ENCODE measurements at places on chromosomes 2 and 18.

- no peak for DNase-seq
Observed at GRCh38 chr2:173583196-173583595, 228.5 kb downstream of the CDCA7 start.

GRCh38 chr2:201572846-201573508, 70.3 kb downstream of the TMEM237 start:
- DNase-seq: no peak

GRCh38 chr2:101770726-101771125, 73.2 kb downstream of the MAP4K4 start:
- no peak for DNase-seq

DNA sequence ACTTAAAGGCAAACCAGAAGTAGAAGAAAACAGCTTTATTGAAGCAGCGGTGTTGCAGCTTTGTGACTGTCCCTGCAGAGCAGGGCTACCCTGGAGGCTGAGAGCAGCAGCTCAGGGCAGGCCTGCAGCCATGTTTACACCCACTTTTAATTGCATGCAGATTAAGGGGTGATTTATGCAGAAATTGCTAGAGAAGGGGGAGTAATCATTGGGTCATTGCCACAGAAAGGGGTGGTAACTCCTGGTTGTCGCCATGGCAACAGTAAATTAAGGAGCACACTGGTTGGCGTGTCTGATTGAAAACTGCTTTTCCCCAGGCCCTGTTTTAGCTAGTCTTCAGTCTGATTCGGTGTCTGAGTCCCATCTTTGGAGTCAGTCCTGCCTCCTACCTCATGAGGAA, 195.4 kb upstream of the HDAC4 start:
- DNase-seq: no peak

DNA sequence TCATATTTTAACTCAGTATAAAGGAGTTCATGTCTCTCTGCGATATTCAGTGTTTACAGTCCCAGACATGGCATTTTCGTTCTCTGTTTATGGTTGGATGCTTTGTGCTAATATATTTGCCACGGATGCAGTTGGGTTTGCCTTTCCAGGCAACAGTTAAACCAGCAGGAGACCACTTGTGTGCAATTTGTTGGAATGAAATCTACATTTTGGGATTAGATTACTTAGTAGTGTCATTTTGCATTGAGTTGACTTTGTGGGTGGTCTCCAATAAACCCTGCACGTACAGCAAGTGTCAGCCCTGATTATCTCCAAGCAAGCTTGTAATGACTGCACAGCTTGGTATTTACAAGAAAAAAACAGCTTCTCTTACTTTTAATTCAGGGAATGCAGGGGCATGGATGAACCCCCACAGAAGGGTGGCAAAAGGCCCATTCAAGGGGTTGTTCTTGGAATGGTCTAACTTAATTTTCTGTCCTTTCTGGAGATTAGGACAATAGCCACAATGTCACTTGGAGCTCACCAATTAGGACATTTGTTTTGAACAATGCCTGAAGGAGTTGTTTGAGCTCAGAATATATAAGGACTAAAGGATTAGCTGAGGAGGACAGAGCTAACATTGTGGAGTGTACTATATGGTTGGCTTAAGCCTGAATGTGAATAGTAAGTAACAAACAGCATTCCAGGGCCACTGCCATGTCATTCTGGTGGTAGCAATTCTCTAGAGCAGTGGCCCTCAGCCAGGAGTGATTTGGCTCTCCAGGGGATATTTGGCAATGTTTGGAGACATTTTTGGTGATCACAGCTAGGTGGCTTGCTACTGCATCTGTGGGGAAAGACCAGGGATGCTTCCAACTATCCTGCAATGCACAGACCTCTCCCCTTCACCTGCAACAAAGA, 121.5 kb downstream of the SLC4A3 start:
- DNase-seq: no peak

DNA sequence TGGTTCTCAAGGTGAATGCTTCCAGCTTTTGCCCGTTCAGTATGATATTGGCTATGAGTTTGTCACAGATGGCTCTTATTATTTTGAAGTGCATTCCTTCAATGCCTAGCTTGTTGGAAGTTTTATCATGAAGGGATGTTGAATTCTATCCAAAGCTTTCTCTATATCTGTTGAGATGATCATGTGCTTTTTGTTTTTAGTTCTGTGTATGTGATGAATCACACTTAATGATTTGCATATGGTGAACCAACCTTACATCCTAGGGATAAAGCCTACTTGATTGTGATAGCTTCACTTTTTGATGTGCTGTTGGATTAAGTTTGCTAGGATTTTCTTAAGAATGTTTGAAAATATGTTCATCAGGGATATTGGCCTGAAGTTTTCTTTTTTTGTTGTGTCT, 112.1 kb downstream of the MBD2 start:
- no peak for DNase-seq

- no peak for DNase-seq
Observed at GRCh38 chr2:189555232-189555631, 25.4 kb downstream of the SLC40A1 start.

DNA sequence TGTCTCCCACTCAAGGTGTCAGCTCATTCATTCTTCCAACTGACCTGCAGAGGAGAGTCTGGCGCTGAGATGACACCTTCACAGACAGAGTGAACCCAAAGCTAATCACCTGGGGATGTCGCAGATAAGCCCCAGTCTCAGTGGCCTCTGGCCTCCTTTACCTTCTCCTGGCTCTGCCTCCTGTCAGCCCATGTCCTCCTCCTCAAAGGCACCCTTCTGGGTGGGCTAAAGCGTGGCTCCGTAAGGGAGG, 194.1 kb downstream of the MIB1 start:
- no peak for DNase-seq

DNA sequence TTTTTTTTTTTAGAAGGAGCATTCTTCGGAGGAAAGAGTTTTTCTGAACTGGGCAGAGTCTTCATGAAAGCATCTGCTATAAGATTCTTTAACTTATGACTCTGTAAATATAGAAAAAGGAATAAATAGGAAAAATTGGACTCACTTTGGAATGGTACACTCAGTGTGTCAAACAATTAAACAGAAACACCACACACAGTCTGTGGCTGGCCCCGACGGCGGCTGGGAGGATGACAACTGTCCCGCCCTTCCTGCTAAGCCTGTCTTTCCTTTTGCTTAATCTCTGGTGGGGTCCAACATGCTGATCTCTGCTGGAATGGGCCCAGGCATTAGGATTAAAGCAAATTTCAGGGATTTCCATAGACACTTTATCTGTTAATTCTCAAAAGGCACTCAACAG, 12.5 kb upstream of the RAB31 start:
- DNase-seq: no peak

Data from activated CD4-positive, alpha-beta T cell treated with anti-CD3 and anti-CD28 coated beads, Interleukin-2, amount 50 U/mL, for 4 hours (primary cell).